ENCODE measurements at places on chromosomes 13 and 19.

GRCh38 chr19:42497492-42498168 is 30.7 kb downstream of the CEACAM1 start:
- no peak for DNase-seq

DNA sequence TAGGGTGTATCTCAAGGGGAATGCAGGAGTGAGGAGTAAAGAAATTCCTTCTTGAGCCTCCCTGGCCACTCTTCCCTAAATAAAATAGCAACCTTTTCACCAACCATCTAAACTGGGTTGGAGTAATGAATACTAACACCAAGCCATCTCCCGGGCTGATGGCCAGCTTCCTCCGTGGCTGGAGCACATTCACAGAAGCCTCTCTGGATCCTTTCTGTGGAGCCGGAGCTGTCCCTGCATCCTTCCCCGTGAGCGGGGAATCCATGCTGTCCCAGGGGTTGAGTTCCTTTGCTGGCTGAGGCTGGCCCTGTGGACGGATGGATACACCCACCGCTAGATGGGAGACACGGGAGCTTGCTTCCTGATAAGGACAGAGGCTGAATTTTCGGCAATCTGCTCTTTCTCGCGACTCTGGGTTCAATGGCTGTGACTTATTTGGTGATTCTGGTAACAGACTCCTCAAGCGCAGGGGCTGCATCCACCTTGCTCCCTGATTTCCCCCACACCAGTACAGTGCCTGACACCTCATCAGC is 370.3 kb downstream of the ZNF536 start:
- no peak for DNase-seq

DNA sequence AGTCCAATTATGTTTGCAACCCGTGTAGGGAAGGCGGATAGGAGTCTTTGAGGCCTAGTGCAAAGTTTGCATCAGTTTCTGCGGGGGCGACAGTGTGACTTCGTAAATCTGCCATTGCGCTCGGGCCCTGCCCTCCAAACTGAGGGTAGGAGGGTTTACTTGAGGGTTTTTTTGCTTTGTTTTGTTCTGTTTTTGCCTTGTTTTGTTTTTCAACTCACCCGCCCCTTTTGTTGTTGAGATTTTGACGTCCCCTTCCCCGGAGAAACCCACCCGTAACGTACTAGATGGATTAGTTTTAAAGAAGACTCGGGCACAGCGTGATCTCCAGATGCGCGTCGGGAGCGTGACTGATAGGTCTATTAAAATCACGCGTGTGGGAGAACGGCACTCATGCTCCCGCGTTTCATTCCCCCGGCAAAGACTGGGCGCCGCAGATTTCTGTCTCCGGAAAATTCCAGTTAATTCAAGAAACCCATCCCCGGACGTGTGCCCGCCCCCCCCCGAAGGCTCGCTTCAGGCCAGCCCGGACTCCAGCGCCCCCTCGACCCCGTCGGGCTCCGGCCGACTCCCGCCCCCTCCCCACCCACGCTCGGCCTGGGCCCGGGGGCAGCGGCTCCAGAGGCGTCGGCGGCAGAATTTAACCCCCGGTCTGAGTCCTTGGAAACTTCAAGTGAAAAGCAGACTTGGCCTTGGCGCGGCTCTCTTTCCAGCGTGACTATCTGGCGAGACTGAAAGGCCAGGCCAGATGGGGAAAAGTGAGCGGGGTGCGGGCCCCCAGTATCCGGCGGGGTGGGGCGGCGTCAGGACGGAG is 5.0 kb downstream of the SOX1 start:
- DNase-seq: no peak

GRCh38 chr13:112114391-112114790 is 47.4 kb downstream of the SOX1 start:
- no peak for DNase-seq
